ENCODE measurements at places on chromosomes 1 and 21.

- DNase-seq: no peak
These were observed 9.4 kb upstream of the ELAPOR1 start for GRCh38 chr1:109104364-109105151.

DNA sequence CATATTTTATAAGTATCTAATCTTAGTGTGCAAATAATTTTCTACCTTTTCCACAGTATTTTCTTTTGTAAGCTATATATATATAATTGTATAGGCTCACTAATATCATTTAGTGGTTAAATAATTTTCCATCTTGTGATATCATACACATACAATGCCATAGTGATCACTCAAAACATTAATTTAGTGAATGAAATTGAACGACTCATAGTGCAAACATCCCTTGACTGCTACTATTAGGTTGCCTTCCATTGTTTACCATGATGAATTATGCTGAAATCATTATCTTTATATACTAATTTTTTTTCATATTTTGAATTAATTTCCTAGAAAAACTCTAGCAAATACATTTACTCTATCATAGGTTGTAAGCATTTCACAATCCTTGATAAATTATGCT, 127.1 kb downstream of the PCNX2 start:
- DNase-seq: no peak

DNA sequence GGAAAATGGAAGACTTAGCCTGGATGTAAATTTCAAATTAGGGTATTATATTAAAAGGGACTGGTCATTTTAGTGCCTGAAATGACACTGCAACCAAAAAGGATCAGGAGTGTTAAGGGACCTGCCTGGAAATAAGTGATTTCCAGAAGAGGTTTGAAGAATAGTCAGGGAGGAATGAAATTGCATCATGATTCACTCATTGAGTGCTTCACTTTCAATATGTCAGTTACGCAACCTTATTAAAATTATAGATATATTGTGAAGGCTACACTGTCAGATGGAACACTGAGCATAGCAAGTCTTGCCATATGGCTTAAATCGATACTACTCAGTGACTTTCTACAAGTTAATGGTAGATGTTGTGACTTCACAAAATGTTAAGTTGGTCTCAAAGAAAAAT, 275.2 kb upstream of the DPYD start:
- no peak for DNase-seq

GRCh38 chr1:24503059-24503751, 569 bp downstream of the RCAN3 start:
- no peak for DNase-seq

GRCh38 chr1:210769473-210769872, 364.5 kb downstream of the KCNH1 start:
- no peak for DNase-seq

DNA sequence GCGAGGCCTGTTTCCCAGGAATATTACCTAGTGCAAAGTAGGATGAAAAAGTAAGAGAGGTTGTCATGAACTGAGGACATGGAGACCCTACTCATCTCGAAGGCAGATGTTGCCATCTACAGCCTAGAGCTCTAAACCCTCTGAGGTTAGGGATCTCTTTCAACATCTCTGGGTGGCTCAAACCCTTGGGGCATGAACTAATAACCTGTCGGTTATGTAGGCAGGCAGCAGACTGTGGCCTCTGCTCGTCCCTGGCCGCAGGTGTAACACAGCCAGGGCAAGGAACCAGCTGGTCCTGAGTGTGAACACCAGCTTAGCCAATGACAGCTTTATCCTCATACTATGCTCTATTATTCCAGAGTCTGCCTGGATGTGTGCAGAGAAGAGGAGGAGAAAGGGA, 13.2 kb downstream of the CAPZB start:
- no peak for DNase-seq
